ENCODE measurements at places on chromosomes 5 and 9.

DNA sequence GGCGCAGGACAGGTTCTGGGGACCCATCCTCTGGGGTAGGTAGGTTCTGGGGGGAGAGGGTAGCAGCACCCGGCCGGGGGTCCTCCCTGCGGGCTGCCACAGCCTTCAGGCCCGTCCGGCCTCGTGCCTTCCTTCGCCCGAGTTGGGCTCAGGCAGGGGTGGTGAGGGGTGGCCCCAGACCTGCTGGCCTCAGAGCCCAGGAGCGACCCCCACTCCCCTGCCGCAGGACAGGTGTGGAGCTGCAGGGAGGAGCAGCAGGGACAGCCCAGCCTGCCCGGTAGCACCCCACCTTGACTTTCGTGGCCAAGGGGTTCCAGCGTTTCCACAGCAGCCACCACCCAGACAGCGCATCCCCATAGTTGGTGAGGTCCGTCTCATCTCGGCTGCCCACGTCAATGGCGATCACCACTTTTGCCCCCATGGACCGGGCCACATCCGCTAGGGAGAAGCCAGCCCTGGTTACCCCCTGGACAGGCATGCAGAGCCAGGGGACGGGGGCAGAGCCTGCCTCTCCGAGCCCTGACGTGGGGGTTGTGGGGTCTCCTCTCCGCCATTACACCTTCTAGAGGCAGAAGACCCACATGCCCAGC lies 3.4 kb upstream of the NSMF start:
- peak; percentile 7 for DNase-seq

GRCh38 chr9:132978451-132979131 lies at the start of gene GFI1B:
GFI1B (plus strand) TSS chr9:132978694; CDS start chr9:132986679, 7,985 bp downstream.
- no peak for DNase-seq

GRCh38 chr5:33846851-33847250 lies 44.9 kb downstream of the ADAMTS12 start:
- no peak for DNase-seq

- DNase-seq = no peak
These were observed 61.7 kb downstream of the GALNT12 start for GRCh38 chr9:98869078-98869745.

- DNase-seq = no peak
These were observed 41.5 kb upstream of the PTPDC1 start for GRCh38 chr9:94042516-94043360.

GRCh38 chr5:132209131-132209530 lies 18.5 kb downstream of the P4HA2 start:
- no peak for DNase-seq

DNA sequence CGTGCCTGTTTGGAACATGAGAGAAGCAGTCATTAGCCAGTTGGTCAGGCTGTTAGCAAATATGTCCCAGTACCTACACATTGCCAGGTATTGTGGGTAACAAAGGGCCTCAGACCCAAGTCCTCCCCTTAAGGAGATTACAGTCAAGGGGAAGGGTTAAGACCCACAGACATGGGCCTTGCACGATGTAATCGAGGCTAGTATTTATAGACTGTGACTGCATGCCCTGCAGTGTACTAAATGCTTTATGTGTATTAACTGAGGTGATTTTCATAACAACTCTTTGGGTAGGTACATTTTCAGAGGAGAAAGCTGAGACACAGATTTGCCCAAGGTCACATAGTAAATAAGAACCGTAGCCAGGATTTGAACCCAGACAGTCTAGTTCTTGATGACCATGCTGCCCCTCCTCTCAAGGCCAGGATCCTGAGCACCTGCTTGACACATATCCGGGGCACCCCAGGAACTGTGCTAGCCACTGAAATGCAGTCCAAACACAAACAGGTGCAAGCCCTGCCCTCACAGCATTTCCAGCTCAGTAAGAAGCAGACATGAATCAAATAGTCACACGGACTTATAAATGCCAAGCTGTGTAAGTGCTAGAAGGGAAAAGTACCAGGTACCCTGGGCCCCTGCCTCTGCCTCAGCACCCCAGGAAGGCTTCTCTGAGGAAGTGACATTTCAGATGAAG lies 32.0 kb upstream of the GRPEL2 start:
- DNase-seq = no peak

DNA sequence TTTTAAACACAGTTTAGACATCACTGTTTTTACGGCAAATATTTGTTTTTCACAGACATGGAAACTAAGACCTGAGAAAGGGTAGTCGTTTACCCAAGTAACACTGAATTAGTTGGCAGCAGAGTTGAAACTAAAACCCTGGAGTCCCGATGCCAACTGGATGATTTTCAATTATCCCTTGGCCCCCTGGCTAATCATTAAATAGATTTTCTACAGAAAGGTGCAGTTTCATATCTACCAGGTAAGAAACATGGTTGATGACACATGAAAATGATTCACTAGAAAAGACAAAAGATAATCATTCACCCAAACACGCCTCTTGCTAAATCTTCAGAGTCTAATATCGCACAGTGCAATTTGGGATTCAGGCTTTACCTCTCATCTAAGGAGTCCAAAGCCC lies 136.9 kb downstream of the SEMA5A start:
- no peak for DNase-seq

DNA sequence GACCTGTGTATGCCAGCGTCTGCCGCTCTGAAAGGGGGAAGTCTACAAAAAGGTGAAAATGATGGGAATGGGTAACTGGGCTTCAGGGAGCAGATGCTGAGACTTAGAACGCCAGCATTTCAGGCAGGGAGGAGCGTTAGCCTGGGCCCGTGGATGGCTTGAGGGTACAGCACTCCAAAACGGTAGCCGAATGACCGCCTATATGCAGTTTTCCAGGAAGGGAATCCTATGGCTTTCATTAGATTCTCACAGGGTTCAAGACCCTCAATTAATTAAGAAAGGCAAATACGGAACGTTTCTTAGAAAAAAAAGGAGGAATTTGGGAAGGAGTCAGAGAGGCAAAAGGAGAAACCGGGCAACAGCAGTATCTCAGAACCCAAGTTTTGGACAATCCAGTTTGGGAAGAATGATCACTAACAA lies 639 bp downstream of the AMACR start:
- DNase-seq = no peak

DNA sequence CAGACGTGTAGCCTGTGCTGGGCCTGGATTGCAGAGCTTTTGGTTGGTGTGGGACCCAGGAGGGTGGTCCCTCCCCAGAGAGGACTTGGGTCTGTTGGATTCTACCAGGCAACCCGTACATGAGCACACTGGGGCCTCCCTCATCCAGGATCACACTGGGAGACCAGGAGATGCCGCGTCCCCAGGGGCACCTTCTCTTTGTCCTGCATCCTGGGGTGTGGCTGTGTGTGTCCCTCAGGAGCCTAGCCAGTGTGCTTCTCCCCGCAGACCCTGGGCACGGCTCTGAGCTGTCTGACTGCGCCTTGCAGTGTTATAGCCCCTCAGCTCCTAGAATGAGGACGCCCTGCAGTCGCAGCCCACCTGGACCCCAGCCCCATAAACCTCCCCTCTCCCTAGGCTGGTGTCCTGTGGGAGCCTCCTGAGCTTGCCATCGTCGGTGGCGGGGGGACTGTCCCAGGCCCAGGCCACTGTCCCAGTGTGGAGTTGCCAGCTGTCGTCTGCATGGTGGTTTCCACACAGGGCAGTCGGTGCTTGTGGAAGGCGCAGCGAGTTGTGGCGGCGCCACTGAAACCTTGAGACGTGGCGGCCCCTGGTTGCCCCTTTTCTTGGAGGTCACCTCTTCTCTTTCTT lies 27.6 kb downstream of the CEP72 start:
- DNase-seq = no peak

DNA sequence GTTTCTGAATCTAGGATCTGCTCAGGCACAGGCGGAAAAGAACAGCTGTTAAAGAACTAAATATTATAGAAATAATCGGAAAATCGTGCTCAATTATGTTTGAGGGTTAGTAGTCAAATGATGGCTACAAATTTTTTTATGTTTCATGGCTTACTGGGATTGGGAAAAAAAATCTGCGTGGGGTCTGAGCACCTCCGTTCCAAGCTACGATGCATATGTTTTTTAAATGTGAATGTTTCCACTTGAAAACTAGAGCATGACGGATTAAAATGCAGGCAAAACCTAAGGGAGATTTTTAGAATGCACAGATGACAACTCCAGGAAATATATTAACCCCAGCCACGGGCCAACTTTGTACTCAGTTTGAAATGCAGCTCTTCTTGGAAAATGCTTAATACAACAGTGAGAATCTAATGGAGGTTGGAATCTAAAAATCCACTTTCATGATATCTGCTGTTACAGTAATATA lies 5.3 kb downstream of the OTP start:
- DNase-seq = no peak

DNA sequence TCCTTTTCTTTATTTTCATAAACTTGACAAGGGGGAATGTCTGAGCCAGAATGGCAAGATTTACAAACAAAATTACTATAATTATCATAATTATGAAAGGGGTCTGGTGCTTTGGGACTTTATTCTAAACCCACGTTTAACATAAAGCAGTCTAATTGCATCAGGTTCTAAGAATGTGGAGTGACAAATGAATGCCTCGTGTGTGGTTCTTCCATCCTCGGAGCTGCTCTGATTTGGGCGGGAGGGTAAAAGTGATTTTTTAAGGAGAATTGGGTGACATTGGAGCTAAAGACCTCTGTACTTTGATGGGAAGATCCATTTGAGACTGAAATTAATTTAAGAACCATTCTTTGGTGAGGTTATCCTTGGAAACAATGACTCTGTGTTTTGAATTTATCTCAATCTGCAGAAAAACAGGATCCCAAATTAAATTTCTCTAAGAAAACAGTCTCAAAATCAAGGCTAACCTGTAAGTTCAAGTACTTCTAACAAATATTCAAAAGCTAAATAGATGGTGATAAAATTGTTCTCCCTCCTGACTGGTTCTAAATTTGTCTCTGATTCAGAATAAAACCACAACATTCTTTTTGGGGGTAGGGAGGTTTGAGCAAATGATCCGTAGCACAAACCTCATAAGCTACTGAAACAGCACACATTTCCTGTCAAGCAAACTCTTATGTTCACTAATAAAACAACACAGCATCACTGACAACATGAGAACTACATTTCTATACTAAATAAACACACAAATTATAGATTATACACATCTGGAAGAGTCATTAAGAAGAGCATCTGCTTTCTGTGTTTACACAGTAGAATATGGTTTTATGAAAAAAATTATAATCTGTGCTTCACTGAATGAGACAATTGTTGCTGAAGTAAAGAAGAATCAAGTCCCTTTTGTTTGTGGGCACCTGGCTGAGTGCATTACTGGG lies 85.5 kb downstream of the DCP2 start:
- no peak for DNase-seq

DNA sequence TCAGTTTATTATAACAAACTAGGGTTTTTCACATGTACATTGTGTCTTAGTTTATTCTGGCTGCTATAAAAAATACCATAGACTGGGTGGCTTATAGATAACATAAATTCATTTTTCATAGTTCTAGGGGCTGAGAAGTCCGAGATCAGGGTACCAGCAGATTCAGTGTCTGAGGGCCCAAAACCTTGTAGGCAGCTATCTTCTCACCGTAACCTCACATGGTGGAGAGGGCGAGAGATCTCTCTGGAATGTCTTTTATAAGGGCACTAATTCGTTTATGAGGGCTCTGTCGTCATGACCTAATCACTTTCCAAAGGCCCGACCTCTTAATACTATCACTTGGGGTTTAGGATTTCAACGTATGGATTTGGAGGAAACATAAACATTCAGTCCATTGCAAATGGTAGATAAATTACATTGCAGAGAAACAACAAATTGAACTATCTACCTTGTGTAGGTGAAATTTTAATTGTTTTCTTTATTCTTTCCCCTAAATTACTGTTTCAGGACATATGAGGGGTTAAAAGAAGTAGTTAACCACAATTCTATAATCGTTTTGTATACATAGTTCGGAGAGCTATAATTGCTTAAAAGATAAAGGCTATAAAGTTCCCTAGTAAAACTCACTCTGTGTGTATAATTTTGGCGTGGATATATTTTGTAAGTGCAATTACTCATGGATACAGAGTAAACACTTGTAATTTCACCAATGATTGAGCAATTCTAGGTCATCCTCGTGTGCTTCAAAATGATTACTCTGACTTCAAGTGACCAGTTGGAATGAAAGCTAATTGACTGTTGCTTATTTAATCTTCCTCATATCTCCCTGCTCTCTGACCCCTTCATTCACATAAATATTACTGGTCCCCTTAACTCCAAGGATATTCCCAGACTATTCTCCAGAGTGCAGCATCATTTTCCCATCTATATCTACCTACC lies 247.5 kb upstream of the TMEM161B start:
- DNase-seq = no peak

- no peak for DNase-seq
These were observed 38.4 kb downstream of the SH3TC2 start for GRCh38 chr5:149024477-149024876.

- DNase-seq = no peak
These were observed 175.1 kb upstream of the DAB2 start for GRCh38 chr5:39599721-39600431.

GRCh38 chr9:27367921-27368315 lies 71.0 kb upstream of the EQTN start:
- DNase-seq = no peak

DNA sequence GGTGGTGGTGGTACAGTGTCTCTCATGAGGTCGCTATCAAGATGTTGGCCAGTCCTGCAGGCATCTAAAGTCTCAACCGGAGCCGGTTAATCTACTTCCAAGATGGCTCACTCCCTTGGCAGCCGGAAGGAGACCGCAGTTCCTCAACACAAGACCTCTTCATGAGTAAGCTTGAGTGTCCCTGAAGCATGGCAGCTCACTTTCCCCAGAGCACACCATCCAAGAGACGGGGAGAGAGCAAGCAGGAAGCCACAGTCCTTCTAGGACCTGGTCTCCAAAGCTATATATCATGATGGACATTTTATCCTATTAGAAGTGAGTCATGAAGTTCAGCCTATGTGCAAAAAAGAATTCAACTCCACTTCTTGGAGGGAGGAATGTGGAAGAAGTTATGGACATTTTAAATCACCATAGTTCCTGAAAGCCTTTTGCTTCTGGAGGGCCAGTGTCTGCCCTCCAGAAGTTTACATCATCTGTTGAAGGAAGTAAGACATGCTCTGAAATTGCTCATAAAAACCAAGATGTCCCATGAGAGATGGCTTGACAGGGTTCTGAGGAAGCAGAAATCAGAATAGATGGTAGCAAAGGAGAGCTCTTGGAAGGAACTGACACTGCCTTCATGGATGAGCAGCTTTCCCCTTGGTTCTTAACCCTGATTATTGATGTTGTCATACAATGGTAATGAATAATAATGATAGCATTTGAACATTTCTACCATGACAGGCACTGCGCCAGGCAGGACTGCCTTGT lies 21.3 kb downstream of the GALNT10 start:
- DNase-seq = no peak

GRCh38 chr5:16546732-16547131 lies 70.1 kb downstream of the RETREG1 start:
- DNase-seq = no peak

Measured in right cardiac atrium (tissue), 5 donors.